T47D (cell line): ENCODE measurements at places on chromosomes 3 and 15.

DNA sequence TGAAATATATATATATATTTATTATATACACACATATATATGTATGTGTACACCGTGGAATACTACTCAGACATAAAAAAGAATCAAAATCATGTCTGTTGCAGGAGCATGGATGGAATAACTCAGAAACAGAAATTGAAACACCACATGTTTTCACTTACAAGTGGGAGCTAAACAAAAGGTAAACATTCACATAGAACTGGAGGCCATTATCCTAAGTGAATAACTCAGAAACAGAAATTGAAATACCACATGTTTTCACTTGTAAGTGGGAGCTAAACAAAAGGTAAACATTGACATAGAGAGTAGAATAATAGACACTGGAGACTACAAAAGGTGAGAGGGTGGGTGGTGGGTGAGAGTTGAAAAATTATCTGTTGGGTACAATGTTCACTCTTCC lies 171.5 kb upstream of the GOLIM4 start:
- DNase-seq, result no peak

DNA sequence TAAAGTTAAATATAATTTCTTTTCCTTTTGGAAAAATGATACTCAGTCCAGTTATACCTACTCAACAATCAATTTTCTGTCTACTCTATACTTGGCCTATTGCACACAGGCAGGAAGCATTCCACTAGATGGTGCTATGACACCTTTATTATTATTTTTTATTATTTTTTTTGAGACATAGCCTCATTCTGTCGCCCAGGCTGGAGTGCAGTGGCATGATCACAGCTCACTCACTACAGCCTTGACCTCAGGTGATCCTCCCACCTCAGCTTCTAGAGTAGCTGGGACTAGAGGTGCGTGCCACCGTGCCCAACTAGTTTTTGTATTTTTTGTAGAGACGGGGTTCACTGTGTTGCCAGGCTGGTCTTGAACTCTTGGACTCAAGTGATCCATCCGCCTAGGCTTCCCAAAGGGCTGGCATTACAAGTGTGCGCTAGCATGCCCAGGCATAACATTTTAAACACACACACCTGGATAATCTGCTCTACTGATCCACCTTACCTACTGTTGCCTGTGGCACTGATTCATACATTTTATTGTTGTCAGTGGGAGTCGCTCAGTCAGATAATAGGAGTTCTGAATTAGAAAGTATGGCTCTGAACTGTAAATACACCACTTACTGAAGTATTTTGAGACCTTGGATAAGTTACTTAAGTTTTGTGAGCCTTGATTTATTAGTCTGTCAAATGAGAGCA lies 56.2 kb downstream of the EIF3J start:
- DNase-seq, result peak; percentile 17

GRCh38 chr15:91769894-91770293 lies 83.6 kb upstream of the SLCO3A1 start:
- DNase-seq, result no peak

DNA sequence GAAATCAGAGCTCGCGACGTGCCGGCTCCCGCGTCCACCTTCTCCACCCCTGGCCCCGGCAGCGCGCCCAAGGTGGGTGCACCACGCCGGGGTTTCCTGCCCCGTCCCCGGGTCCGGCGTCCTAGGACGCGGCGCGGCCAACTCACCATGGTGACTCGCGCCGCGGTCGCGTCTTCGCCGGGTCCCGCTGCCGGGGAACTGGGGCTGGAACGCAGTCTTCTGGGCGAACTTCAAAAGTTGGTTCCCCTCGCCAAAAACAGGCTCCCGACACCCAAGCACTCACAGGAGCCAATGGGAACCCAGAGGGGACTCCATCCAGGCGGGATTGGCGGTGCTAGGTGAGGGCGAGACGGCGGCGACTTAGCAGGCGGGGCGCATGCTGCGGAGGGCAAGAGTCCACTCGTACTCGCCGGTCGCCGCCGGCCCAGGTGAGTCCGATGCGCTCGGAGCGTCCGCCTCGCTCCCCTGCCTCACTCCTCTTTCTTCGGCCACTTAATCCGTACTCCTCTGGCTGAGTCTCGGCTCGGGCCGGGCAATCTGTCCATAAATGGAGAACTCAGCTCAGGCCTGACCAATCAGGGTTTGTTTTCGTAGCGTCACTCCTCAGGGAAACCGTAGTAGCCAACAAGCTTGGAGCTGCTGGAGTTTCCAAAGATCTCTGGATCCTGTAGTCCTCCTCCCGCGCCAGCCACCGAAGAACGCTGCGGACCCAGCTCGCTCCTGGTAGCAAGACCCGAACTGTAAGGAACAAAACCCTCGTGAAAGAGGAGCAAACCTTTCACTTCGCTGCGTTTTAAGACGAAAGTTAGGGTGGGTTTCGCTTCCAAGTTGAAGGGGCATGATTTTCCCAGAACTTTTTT lies at the start of gene MYO1E:
TSS of gene MYO1E (minus strand) at position 520 of the 860 bp plus-strand sequence. CDS start at position 149, 371 bp downstream.
- peak; percentile 97 for DNase-seq

- DNase-seq, result no peak
Observed at GRCh38 chr3:103218146-103218545, 783.3 kb downstream of the ZPLD1 start.

DNA sequence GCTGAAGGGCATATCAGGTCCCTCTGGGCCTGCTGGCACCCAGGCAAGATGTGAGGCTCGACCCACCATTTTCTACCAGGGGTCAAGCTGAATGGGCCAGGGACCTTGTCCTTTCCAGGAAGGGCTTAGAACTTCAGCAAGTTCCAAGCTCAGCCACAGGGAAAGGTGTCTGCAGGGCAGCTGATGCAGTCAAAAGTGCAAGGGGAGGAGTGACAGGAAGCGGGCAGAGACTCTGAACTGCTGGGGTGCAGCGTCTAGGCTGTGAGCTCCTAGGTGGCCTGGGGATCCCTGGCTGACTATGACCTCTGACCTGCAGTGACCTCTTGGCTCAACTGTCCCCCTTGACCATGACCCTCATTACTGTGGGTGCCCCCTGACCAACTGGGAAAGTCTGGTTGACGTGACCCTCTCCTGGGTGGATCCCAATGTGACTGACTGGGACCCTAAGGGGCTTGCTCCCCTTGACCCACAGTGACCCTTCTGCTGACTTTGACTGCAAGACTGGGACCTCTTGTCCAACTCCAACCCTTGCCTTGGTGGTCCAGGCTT lies 14.4 kb upstream of the SEC13 start:
- DNase-seq, result no peak

GRCh38 chr15:31328969-31329639 lies 2.5 kb downstream of the KLF13 start:
- DNase-seq, result no peak

DNA sequence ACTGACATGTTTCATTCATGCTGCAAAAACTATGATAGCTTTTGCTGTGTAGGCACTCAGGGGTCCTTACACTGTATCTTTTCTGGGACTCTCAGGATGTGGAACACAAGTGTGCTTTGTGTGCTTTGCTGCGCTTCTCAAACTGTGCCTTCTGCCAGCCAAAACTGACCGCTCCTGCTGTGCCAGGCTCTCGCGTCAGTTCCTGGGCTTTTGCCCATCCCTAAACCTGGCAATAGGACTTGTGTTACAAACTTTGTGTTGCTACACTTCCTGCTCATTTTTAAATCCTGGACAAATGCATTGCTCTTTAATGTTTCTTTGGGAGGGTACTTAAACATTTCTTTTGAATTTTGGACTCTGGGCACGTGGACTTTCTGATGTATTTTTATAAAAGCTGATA lies 60.3 kb downstream of the DIPK2A start:
- DNase-seq, result peak; percentile 44

GRCh38 chr15:45669422-45669821 lies 34.6 kb downstream of the SQOR start:
- DNase-seq, result no peak

DNA sequence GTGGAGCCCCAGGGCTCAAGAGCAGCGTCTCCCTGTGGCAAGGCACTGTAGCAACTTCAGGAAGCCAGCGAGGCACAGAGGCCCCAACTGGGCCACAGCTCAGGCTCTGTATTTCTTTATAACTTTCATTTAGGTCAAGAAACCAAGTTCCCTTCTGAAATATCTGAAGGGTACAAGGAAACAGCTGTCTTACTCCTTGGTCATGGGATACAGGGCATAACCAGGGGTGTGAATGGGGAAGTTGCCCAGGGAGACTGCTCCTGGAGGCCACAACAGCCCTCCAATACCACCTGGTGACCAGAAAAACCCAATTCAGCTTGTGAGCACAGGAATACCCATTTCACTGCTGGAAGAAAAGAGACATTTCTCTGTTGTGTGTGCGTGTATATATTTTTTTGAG lies 13.3 kb upstream of the SPTBN5 start:
- DNase-seq, result no peak

- DNase-seq, result no peak
Observed at GRCh38 chr15:58556028-58556361, 124.2 kb downstream of the LIPC start.

DNA sequence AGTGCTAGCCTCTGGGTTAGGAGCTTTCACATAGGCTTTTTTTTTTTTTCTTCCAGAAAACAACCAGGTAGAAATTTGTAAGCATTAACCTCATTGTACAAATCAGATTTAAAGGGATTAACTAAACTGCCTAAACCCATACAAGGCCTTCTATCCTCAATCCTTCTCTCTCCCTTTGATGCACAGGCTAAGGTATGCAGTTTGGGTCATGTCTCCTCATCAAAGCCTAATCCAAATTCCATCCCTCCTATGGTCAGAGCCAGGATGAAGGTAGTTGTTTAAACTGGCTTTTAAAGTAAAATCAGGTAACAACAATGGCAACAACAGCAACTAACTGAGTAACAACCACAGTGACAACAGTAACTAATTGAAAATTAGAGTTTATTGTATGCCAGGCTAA lies 115.6 kb upstream of the SOX2 start:
- DNase-seq, result no peak

DNA sequence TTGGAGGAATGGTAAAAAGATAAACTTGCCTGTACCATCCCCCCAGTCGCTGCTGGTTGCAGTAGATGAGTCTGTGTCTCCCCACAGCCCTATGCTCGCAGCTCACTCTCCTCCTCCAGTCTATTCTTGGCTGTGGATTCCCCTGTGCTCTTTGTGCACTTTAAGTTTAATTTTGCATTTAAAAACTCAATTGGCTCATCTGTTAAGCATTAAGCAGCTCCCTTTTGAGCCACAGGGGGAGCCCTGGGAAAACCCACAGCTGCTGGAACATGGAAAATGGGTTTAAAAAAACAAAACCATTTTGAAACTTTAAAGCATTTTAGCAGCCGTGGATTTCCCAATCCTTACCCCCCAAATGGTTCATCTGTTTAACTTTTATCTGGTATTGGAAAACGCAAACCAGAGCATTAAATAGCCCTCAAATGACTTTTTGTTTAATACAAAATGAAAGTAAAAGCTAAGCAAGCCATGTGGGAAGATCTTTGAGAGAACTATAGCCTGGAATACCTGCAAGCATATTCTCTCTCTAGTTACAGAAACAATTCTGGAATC lies 536.9 kb downstream of the ZIC1 start:
- peak; percentile 76 for DNase-seq

DNA sequence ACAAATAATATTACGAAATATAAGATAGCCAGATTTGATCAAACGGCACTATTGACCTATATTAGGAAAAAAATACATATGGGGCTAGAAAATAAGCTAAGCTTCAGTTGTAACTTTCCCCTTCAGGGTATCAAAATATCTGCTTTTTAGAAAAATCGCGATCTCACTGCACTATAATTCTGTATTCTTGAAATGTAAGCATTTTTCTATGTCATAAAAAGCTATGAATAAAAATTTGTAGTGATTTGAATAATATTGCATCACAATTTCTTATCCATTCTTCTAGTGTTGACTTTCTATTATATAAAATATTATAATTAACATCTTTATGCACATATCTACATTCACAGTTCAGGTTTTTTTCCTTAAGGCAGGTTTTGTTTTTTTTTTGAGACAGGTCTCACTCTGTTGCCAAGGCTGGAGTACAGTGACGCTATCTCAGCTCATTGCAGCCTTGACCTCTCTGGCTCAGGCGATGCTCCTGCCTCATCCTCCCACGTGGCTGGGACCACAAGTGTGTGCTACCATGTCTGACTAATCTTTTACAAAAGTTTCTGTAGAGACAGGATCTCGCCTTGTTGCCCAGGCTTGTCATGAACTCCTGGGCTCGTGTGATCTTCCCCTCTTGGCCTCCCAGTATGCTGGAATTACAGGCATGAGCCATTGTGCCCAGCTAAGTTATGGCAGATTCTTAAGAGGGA lies 21.6 kb downstream of the EMC4 start:
- DNase-seq, result no peak

DNA sequence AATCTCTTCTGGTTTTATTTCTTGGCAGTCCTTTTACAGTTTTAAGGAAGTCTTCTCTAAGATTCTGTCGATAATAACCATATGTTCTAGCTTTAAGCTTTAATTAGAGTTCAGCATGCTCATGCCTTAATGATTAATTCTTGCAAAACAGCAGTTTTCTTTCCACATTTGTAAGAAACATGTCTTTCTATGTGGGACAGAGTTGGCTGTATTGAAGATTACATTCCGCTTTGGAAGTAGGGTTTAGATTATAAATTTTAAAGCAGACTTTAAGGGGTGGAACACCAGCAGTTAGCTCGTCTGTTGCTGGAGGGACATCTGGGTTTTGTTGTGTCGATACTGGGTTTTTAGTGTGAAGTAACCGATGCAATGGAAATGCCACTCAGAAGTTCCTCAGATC lies 35.3 kb downstream of the SQOR start:
- no peak for DNase-seq

- DNase-seq, result no peak
Observed at GRCh38 chr3:106392915-106393314, 524.1 kb upstream of the CBLB start.

- DNase-seq, result no peak
Observed at GRCh38 chr15:42640109-42640508, 64.7 kb downstream of the STARD9 start.

- no peak for DNase-seq
Observed at GRCh38 chr15:68334661-68335124, 57.1 kb downstream of the FEM1B start.

GRCh38 chr3:61333192-61333961 lies 82.1 kb upstream of the FHIT start:
- DNase-seq, result no peak
